ENCODE measurements at places on chromosomes 5 and 9.

GRCh38 chr5:42858031-42858643, 46.4 kb upstream of the SELENOP start:
- no peak for DNase-seq

GRCh38 chr5:89769975-89770374, 639.6 kb downstream of the CETN3 start:
- DNase-seq = no peak

DNA sequence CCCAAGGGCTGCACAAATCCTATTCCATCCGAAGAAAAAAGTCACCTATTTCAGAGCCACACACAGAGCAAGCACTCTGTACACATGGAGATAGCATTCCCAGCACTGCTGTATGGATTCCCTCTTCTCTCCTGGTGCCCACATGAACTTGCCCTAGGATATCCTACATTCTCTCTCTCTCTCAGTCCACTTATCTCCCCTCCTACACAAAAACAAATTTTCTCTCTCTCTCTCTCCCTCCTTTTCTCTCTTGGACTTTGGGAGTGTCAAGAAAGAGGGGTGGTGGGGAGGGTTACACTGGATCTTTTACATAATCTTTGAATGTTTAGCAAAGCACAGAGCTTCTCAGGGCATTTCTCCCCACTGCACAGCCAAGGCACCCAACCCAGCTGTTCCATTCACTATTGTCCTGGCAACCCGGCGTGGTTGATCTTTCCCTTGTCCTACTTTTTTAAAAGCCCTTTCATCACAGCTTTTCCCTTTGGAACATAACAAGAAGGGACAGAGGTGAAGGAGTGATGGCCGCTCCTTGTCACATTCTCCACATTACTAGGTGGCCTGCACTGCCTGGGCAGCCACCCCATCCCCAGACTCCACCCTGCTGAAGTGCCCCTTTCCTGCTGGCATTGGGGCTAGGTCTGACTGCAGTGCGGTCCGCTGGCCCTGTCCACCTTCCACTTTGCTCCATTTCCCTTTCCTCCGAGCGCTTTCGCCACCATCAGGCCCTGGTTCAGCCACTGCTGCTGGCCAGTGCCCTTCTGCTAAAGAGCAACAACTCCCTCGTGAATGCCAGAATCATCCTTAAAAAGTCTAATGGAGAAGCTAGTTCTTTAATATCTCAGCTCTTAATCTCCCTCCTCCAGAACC, 22.2 kb upstream of the SLC1A3 start:
- DNase-seq = no peak

- no peak for DNase-seq
These were observed 52.9 kb downstream of the MAPKAP1 start for GRCh38 chr9:125654121-125654520.

DNA sequence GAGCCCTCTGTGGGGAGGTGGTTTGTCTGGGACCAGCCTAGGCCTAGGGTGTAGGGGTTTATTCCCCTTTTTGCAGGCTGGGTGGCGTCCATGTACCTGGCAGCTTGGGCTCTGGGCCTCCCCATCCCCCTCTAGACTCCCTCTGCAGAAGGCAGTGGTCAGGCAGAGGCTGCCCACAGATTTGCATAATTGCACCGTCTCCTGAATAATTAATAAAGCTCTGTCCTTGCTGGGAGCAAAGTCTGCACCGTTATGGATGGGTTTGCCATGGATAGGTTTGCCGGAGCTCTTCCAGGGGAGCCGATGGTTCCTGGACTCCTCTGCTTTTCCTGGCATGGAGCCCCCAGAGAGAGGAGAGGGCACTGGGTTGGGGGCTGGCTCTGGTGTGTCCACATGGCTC, 60.4 kb downstream of the DAB2IP start:
- DNase-seq = no peak

DNA sequence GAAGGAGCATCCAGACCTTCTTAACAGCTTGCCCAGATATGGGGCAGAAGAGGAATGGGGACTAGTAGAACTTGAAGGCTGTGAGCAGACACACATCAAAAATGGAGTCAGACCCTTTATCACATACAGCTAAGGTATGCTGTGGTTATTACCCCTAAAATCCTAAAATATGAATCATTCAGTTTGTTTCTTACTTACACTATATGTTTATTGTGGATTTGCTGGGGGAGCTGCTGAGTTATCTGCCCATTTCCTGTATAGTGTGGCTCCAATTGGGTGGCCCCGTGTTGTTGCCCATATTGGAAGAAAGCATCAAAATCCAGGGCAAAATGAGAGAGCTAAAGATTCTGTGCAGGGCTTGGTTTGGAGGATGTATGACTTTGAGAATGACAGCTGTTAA, 56.9 kb downstream of the AP3S1 start:
- no peak for DNase-seq

DNA sequence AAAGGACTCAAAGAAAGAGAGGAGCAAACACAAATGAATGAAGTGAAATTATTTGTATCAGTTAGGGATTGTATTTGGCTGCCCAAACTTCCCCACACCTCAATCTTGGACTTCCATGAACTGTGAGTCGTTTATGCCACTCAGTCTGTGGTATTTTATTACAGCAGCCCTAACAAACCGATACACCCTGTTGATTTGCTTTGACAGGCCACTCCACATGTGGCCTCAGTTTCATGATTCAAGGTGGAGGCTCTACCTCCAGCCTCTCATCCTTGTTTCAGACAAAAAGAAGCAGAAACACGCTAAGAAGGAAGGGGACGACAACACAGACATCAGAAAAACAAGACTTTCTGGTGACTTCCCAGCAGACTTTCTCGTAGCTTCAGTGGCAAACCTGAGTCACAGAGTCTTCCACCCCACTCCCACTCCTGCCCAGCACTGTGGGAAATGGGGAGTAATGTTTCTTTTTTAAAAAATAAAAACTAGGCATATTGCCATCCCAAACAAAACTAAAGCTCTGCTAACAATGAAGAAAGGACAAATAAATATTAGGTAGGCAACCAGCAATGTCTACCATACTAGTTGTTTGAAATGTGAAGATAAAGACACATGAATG, 52.2 kb upstream of the ABCA1 start:
- no peak for DNase-seq

DNA sequence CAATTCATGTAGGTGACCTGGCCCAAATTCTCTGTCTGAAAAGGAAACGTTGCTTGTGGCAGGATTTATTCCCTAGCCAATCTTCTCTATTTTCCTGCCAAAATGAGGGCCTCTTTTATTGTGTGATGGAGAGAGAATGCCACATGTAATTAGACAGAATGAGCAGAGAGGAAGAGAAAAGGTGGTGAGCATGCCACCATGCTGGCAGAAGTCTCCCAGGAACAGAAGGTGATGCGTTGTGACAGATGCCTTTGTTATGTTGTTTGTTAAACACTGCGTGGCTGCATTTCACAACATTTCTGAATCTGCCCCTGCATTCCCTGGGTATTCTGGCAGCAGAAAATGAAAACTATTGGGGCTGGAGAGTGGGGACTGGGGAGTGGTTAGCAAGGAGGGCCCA, 577.6 kb downstream of the TLR4 start:
- DNase-seq = no peak

DNA sequence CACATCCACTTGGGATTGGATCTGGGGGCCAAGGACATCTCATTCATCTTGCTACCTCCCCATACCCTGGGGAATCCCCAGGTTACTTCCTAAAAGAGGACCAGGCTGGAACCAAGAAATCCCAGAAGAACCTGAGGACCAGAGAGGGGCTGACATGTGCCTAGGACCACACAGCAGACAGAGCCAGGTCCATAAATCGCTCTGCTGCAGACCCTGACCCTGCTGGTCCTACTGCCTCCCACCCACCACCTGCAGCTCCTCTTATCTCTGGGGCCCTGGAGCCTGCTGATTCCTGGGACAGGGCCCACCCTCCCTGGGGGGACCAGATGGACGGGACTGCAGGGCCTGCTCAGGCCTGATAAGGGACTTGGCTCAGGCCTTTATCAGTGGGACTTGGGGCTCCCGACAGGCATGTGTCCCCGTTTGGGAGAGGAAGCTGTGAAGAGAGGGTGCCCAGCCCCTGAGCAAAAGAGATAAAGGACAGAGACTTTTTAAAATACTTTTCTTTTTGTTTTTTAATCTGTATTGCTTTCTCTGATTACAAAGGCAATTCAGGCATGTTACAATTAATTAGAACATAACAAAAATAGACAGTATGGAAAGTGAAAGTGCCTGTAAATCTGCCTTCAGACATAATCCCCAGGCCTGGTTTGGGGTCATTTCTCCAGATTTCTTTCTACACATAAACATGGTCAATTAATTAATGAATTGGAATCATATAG, 101.3 kb upstream of the LARP1 start:
- DNase-seq = no peak

- no peak for DNase-seq
These were observed 200.5 kb downstream of the ARHGEF28 start for GRCh38 chr5:73826301-73827105.

DNA sequence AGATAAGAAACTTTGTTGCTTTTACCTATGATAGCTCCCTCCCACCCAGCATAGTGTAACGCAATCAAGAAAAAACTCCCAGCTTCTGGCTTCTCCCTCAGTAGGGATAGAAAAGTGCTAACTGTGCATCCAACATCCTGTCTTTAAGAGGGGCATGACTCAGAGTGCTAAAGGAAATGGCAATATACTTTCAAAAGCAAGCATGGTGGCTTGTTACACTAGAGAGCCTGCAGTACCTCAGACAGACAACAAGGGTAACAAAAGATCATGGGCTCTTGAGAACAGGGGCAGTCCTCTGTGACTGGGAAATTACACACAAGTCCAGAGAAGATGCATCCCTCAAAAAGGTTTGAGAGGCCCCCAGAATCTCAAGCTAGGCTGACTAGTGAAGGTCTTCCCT, 37.8 kb downstream of the PRELID2 start:
- DNase-seq = no peak

- no peak for DNase-seq
These were observed 198.7 kb downstream of the NR2F1-AS1 start for GRCh38 chr5:93382188-93382825.

- no peak for DNase-seq
These were observed 34.6 kb upstream of the ADAMTS16 start for GRCh38 chr5:5105531-5105930.

DNA sequence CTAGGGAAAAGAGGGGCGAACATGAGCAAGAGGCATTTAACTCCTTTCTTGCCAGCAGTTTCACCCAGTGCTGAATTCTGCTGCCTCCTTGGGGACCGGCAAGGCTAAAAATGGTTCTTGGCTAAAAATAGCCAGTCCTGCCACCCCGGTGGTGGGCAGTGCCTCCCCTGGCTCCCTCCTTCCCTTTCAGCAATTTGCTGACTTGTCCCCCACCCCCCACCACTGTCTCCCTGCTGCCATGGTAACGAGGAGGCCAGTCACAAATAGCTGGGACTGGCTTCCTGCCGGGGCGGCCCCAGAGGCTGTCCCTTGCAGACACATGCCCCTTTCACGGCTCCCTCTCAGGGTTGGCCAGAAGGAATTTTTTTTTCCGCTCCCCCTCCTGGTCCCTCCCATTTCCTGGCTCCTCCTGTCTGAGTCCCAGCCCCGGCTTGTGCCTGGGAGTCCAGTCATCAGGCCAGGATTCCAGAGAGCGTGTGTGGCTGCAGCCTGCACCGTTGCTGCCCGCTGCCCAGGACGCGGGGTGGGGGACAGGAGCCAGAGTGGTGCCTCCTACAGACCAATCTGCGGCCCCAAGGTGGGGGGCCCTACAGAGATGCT, 130.3 kb downstream of the RGS3 start:
- no peak for DNase-seq

DNA sequence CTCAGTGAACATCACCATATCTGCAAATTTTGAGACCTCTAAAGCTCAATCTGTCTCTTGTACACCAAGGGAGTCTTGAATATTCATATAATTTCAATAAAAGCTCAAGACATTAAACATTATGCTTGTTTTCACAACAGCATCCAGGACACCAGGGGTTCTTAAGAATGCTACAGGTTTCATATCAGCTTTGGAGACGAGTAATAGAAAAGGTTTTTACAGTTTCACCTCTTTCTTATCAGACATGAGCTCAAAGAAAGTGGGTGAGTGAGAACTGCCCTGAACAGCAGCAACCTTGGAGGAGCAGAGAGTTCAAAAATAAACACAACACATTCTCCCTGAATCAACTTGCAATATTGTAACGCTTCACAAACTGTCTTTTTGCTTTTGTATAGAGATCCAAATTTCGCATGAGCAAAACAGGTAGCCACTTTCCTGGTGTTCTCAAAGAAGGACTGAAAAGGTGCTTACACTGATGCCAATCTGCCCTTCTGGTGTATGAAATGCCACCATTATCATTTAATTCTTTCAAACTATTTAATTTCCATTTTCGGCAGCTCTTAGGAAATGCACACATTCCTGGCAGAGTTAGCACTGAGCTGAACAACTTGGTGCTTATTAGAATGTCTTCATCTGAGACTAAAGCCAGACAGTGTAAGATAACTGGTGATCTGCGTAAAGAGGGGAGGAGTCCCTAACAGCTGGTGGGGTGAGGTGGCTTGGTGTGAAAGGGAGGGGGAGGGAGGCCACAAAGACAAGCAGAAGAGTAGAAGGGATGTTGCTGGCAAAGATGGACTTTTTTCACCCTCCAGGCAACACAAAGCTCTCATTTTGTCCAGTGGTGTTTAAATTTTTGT, 535.3 kb downstream of the PDE4D start:
- DNase-seq = no peak

DNA sequence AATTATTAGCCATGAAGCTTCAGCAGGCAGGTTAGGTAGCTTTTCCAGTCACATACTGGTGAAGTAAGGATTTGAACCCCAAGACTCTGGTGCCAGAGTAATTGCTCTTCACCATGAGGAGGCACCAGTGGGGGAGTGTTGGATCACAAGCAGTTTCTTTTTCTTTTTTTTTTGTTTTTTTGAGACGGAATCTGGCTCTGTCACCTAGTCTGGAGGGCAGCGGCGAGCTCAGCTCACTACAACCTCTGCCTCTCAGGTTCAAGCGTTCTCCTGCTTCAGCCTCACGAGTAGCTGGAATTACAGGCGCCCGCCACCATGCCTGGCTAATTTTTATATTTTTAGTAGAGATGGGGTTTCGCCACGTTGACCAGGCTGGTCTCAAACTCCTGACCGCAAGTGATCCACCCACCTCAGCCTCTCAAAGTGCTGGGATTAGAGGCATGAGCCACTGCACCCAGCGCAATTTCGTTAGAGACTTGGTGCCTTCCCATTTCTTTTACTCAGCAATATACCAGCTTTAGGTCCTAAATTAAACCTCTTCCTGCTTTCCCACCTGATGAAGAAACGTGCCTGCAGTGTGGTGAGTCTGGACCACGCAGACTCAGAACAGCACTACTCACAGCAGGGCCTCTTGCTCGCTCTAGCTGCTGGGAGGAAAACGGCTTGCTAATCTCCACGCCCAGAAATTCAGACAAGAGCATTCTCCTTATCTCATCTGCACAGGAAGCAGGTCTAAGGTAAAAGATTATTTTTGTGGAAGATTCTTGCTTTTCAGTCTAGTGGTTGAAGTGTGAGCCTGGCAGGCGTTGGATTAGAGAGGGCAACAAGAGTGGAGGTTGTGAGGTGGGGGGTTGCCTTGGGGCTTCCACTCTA, at the start of gene S100Z:
TSS of gene S100Z (plus strand) at position 596 of the 873 bp plus-strand sequence. CDS start 25,346 bp downstream, outside the sequence.
- DNase-seq = no peak
